ENCODE measurements at places on chromosomes 5 and 9.

- no peak for DNase-seq
Observed at GRCh38 chr5:76791461-76791860, 27.4 kb upstream of the F2RL1 start.

DNA sequence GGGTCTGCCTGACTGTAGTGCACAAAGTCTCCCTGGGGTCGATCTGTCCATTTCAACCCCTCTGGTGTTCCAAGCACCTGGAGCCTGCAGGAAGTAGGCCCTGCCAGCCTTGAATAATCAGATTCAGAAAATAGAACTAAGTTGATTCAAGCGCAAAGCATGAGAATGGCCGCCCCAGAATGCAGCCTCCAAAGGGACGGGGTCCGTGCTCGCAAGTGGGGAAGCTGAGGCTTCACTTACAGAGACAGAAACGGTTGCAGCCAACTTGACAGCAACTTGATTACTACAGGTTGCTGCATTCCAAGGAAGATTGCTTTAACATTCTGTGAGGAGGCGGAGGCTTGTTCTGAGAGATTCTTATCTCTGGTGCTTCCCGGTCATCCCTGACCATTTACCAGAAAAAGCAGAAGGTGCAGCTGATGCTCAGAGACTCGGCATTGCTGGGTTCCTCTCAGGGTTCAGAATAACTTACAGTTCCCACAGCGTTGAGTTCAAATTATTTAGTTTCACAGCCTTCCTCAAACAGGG is 14.9 kb upstream of the LRRC14B start:
- no peak for DNase-seq

DNA sequence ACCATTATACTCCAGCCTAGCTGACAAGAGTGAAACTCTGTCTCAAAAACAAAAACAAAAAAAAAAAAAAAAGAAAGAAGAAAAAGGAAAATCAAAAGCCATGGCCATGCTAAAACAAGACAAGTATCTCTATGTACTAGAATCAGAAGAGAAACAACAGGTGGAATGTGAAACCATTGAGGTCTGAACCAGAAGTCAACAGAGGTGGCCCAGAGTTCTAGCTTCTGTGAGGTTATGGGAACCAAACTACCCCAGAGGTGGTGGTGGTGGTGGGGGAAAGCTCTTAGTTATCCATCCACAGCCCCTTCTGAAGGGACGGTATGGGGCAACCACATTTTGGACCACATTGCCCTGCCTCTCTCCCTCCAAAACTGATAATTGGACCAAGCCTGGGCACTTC is 59.5 kb upstream of the ZNF366 start:
- no peak for DNase-seq

- no peak for DNase-seq
Observed at GRCh38 chr5:74638544-74638969, 2.0 kb downstream of the ENC1 start.

DNA sequence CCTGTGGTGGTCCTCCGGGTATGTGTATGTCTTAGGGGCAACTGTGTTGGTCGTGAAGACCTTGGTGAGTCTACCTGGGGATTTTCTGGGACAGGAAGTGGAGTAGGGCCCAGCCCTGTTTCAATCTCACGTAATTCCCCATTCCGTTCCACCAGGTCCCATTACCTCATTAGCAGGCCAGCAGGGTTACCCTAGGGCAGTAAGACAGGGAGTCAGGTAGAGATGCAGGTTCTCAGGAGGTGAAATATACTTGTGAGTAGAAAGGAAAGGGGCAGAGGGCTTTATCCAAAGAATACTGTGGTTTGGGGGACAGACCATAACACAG is 56.5 kb downstream of the MACROH2A1 start:
- DNase-seq: no peak

All from CD4-positive, CD25-positive, alpha-beta regulatory T cell (primary cell).